Hematopoietic multipotent progenitor cell treated with erythropoietin and hydrocortisone succinate and interleukin-3 and kit ligand, for 4 days (in vitro differentiated cells): ENCODE measurements at places on chromosomes 1 and 21.
A peak's percentile ranks its signal among the peaks of the same experiment; 100 is the strongest.

DNA sequence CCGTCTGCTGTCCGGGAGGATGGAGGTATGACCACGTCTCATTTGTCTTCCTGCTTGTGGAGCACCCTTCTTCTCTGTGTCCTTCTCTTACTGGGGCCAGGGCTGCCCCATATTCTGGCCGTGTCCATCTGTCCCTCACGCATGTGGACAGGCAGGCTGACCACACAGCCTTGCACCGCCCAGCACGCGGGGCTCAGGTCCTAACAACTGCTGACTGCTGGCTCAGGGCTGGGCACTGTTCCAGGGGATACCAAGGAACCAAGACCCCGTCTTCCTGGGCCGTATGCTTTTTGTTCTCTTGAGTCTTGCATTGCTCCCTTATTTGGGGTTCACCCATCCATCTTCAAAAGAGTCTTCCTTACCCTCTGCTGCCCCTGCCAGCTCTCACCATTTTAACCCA lies 17.5 kb upstream of the SPSB1 start:
- no peak for DNase-seq

GRCh38 chr1:23936481-23937176 lies 23.0 kb upstream of the PNRC2 start:
- no peak for DNase-seq

GRCh38 chr1:37471345-37472231 lies 2.8 kb upstream of the ZC3H12A start:
- DNase-seq = peak; percentile 71

DNA sequence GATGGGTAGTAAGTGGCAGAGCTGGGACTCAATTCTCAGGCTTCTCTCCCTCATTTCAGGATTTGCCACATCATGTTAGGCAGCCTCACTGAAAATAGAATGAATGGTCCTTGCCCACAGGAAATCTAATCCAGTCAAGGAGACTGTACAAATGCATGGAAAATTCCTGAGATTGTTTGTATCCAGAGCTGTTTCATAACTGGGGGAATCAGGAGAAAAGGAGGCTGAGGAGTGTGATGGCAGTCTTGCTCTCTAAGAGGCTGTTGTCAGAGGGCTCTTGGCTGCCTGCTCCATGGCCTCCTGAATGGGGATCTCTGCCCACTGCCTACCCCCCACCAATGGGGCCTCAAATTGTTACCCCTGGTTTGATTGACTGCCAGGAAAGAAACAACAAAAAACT lies 141.9 kb upstream of the TNR start:
- DNase-seq = no peak

DNA sequence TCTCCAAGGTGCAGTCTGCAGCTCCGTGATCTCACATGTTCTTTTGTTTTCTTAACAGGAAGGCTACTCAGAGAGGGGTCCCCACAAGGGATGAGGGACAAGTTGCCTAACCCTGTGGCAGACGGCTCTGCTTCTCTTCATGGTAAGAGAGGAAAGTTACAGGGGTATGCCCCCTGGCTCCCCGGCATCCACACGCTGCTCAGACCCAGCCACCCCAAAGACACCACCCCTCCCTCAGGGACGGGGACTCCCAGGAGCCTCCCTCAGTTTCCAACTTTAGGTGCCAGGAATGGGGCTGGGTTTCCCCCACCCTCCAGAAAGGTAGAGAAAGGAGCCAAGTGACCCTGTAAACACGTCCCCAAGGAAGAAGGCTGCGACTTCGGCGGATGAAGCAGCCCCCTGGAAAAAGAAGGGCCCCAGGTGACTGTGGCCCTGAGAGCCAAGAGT lies 19.7 kb downstream of the OPTC start:
- no peak for DNase-seq

DNA sequence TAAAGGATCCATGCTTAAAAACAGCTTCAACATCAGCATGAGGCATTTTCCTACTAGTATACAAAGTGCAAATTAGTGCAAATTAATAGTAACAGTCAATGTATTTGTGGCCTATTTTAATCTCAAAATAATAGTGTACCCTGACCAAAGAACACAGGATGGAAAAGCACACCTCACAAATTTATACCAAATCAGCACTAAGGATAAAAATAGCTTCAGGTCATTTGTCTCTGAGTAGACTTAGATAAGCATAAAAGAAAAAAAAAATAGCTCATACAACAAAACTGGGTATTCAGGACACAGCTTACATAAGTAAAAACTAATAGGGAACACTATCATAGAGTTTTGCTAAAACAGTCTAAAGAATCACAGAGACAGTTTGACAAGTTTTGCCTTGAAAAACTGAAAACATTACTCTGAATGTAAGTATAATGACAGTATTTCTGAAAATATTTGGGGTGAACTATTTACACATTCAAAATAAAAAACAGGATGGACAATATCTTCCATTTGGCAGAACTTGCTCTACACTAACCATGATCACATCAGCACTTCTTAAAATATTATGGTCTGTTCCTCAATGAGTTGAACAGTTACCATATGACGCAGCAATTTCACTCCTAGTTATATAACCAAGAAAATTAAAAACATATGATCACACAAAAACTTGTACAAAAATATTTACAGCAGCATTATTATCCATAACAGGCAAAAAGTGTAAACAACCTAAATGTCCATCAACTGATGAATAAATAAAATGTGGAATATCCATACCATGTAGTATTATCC lies 46.3 kb downstream of the RNF115 start:
- DNase-seq = no peak

DNA sequence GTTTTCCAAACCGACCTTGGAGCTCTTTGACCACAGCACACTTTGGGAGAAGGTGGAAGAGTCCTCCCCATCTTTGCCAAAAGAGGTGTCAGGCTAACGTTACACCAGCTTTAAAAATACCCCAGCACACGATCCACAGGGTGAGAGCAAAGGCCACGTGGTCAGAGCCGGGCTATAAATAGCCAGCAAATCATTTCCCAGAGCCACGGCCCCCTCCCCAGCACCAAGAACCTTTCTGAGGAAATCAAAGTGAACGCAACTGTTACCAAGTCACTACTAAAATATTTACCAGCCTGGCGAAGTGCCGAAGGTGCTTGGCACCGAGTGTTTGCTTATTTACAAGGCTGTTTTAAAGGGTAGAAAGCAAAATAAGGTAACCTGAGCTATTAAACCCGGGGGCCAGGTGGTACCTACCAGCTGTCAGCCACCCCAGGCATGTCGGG lies 72.4 kb downstream of the CASZ1 start:
- no peak for DNase-seq

DNA sequence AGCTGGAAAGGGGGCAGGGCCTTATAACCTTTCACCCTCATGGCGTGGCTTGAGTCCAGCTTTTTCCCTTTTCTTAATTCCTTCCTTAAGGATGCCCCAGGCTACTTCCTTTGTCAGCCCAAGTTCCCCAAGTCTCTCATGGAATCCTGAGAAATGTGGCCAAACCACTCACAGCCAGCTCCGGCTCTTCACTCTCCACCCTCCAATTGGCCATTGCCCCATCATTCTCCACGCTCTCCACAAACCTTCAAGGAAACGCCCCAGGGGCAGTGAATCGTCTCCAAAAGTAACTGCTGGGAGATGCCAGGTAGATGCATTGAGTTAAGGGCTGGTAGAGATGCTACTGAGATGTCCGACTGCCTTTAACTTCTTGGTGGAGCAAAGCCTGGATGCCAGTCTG lies 113.5 kb upstream of the CD34 start:
- no peak for DNase-seq

DNA sequence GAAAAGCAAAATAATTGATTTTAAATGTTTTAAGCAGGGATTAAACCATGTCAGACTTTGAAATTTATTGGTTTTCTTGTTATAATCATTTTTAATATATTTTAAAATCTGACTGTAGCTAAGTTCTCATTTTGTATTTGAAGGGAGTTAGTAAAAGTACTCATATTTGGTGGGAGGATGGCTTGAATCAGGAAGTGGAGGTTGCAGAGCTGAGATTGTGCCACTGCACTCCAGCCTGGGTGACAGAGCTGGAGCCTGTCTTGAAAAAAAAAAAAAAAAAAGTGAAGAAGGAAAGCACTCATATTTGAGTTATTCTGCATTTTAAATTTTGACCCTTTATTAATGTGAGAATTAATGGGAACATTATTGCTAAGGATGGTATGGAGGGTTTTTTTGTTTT lies 106.0 kb downstream of the RABGAP1L start:
- peak; percentile 9 for DNase-seq

DNA sequence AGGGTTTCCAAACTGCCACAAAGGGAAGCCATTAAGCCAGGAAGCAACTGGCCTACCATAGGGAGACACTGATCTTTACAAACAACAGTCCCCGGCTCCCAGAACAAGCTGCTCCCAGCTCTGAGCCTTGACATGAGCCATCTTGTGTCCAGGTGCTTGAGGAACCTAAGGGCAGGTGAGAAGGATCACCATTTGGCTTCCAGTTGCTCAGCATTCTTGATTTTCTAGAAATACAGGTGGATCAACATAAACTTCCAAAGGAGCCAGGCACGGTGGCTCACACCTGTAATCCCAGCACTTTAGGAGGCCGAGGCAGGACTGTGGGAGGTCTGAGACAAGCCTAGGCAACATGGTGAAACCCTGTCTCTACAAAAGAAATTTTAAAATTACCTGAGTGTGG lies 21.6 kb downstream of the ZBTB17 start:
- no peak for DNase-seq

- peak; percentile 29 for DNase-seq
Measured at GRCh38 chr1:31628931-31629556, 11.6 kb downstream of the HCRTR1 start.

DNA sequence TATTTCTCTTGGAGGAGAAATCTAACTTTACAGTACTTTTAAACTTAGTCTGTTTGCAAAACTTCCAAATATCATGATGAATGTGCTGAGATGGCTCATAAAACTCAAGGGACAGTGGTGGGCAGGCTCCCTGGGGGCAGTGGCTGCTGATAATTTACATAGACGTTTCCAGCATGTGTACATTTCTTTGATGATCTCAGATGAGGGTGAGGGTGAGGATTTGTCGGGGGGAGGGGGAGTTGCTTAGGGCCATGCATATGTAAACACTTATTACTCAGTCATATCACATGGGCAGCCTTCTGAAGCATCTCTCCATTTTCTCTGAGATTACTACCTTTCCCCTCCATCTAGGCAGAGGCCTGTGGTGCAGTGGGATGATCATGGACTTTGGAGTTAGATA lies 152.9 kb upstream of the HMGB4 start:
- DNase-seq = no peak

GRCh38 chr1:119080586-119080985 lies 59.9 kb downstream of the WARS2 start:
- DNase-seq = no peak

DNA sequence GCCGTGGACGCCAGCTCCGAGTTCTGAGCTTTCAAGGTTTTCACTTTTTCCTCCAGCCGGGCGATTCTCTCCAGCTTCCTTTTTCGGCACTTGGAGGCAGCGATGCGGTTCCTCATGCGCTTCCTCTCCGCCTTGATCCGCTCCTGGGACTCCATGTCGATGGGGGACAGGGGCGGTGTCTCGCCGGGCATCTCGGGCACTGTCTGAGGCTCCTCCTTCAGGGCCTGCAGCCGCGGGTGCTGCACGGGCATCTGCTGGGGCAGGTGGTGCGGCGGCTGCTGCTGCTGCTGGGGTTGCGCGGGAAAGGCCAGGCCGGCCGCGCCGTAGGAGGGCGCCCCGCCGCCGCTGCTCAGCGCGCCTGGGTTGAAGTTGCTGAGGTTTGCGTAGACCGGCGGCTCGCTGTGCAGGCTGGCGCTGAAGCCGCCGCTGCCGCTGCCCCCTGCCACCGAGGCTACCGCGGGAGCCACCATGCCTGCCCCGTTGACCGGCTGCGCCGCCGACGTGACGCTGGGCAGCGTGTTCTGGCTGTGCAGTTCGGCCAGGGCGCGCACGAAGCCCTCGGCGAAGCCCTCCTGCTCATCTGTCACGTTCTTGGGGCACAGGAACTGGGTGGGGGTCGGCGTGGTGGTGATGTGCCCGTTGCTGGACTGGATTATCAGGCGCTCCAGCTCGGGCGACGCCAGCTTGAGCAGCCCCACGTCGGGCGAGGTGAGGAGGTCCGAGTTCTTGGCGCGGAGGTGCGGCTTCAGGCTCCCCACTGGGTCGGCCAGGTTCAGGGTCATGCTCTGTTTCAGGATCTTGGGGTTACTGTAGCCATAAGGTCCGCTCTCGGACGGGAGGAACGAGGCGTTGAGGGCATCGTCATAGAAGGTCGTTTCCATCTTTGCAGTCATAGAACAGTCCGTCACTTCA lies 1.4 kb downstream of the JUN start:
- DNase-seq = peak; percentile 78
